Karpas-422 (cell line): ENCODE measurements at places on chromosomes 2 and 18. TPM values are rescaled to one million over a fixed set of nuclear protein-coding genes. Genes with fewer than 3 reads are reported as not detected.

DNA sequence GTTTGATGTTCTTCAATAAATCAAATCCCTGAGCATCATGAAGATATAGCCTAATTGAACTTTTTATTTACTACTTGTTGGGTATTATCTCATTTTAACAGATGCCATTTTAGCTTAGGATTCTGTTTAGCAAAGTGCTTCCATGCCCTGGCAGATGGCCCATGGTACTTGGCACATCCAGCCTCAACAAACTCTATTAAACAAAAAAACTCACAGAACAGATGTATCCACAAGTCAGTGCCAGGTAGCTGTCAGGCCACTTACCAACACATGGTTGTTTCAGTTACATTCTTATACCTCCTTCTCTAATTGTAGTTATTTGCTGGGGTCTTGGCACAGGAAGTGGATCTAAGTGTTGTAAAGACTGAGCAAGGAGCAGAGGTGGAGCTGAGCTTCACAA is 29.6 kb downstream of the GAD1 start:
- DNase-seq: no peak

DNA sequence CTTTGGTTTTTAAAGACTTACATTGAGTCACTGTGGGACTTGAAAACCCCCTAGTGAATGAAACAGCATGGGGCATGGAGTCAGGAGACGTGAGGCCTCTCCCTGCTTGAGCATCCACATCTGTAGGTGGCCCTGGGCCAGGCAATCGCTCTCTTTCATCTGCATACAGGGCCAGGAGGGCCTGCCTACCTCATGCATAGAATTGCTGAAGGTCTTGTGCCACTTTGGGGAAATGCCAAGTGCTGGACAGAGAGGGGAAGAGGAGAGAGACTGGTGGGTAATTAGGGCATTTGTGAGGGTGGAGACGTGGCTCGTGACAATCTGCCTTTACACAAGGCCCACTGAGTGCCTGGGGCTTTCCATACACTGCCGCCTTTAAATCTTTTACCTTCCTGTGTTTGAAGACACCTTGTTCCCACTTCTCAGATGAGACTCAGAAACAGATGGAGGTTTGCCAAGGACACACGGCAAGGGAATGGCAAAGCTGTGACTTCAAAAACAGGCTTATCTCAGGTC is 322.2 kb upstream of the HS6ST1 start:
- DNase-seq: no peak

DNA sequence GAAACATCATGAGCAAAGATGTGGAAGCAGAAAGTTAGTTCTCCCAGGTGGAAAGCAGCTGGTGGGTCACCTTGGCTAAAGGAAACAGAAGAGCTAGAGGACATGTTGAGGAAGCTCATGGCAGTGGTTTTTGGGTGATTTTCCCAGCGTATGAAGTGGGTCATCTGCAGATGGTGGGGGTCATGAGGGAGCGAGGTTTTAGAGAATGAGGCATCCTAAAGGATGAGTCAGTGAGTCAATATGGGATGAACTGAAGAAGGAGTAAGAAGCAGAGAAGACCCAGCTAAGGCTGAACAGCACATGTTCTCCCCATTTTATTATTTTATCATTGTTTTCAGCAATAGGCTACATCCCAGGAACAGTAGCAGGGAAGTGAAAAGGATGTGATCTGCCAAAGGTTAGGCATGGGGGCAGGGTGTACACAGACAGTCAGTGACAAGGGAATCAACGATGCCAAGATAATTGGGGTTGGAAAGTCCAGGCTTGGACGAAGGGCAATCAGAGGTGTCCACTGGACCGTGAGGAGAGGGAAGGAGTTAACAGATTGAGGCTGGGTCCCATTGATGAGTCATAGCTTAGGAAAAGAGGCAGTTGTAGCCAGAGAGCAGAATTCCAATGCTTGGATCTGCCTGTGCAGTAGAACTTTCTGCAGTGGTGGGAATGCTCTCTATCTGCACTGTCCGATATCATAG is 289.3 kb upstream of the RAB12 start:
- no peak for DNase-seq

GRCh38 chr18:72160510-72161445 is 383.4 kb downstream of the CBLN2 start:
- no peak for DNase-seq

DNA sequence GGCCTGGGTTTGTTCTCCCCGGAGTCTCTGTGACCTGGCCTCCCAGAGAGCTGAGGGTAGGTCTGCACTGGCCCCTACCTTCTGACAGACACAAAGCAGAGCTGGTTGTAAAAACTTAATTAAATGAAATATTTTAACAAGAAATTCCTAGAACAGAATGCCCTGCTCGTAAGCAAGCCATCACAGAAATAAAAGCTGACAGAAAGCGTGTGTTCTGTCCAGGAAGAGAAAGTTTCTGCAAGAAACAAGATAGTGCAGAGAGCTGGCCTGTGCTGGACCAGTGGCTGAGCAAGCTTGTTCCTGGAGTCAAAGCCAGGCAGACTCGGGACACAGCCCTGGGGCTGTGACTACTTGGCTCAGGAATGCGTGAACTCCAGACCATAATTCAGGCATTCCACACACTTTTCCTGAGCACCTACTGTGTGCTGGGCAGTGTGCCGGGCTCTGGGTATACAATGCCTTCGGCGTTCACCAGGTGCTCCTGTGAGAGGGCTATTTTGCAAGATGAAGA is 51.6 kb downstream of the APOB start:
- DNase-seq: no peak

GRCh38 chr2:215521031-215521430 is 85.2 kb upstream of the FN1 start:
- DNase-seq: no peak

DNA sequence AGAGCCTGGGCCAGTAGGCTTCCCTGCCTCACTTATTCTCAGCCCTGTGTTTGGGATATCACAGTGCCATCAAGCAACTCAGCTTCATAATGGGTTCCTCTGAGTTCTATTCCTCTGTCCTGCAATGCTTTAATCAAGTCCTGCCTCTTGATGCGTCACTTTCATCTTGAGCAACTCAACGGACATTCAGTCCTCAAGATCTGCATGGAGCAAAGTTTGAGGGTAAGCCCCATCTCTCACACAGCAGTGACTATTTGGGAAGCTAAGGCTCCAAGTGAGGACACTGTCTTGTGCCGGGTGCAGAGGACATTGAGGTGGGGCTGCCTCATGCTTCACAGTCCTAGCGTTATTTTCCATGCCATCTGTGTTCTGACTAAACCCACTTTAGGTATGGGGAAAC is 50.9 kb upstream of the PLB1 start:
- DNase-seq: no peak

GRCh38 chr2:68776124-68776523 is 41.5 kb downstream of the ARHGAP25 start:
- peak; percentile 72 for DNase-seq

- DNase-seq: no peak
Measured at GRCh38 chr18:76203552-76203951, 291.5 kb downstream of the ZNF516 start.

- no peak for DNase-seq
Measured at GRCh38 chr2:156132130-156132529, 200.4 kb downstream of the NR4A2 start.

DNA sequence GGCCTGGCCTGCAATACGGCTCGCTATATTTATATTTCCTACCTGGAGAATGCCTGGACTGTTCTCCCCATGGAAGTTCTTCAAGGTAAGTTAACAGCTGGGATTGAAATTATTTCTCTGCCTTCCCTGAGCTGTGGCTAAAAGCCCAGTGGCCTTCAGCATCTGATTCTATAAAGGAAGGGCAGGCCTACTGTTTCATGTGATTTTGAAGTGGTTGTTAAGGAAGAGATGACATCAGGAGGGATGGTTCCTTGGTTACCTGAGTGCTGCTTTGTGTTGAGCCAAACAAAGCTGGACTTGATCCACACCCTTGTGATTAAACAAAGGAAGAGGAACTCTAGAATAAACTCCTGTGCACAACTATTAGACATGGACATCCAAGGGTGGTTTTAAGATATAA is 61.6 kb downstream of the MFSD6 start:
- peak; percentile 63 for DNase-seq

DNA sequence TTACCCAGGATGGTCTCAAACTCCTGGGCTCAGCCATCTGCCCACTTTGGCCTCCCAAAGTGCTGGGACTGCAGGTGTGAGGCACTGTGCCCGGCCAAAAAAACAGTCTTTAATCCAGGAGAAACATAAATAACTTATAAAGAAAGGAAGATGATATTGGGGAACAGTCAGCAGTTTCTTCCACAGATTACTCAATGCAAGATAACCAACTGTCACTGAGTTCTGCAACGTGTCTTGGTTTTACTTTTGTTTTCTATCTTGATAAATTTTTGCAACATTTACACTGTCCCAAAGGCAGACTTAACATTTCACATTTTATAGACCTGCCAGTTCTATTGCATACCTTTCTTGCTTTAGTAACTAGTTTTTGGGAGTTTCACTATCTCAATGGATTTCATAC is 71.1 kb downstream of the ANKRD44 start:
- no peak for DNase-seq

GRCh38 chr2:239151201-239152131 is 249.4 kb downstream of the HDAC4 start:
- DNase-seq: no peak

DNA sequence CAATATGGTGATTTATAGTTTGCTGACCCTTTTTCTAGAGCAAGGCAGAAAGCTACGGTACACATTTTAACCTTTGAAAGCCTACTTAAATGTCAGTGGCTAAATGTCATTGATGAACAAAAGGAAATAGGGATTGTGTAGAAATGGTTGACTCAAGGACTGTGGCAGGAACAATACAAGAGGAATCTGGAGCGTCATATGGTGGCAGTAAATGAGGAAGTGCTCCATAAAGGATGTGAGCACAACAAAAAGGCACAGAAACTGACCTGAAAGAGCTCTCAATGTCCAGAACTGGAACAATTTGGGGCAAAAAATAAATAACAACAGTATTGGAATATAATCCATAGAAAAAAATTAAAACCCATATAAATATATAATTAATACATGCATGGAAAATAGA is 443.9 kb upstream of the VRK2 start:
- DNase-seq: no peak

DNA sequence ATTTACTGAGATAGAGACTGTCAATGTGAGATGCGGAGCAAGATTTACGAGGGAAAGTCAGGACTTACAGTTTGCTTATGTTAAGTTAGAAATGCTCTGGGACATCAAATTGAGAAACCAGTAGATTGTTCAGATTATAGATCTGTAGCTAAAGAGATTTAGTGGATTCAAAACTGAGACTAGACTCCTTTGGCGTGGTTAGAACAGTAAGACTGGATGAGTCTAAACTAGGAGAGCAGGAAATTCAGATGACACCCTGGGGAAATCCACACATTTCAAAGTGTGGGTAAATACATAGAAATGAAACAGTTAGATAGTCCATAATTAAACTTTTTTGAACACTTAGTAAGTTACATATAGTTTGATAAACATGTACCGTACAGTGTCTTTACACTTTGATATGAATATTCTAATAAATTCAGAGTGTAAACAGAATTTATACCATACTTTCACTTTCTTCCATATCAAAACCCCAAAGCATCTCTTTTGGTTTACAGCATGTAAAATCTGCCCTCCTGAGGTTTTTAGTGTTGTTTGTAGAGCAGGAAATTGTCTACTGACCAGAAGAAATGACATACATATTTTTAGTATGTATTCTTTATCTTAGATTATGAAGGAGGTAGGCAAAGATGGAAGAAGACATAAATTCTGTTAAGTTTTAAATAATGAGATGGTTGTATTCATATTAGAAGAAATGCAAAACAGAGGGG is 231.5 kb downstream of the NYAP2 start:
- DNase-seq: no peak

DNA sequence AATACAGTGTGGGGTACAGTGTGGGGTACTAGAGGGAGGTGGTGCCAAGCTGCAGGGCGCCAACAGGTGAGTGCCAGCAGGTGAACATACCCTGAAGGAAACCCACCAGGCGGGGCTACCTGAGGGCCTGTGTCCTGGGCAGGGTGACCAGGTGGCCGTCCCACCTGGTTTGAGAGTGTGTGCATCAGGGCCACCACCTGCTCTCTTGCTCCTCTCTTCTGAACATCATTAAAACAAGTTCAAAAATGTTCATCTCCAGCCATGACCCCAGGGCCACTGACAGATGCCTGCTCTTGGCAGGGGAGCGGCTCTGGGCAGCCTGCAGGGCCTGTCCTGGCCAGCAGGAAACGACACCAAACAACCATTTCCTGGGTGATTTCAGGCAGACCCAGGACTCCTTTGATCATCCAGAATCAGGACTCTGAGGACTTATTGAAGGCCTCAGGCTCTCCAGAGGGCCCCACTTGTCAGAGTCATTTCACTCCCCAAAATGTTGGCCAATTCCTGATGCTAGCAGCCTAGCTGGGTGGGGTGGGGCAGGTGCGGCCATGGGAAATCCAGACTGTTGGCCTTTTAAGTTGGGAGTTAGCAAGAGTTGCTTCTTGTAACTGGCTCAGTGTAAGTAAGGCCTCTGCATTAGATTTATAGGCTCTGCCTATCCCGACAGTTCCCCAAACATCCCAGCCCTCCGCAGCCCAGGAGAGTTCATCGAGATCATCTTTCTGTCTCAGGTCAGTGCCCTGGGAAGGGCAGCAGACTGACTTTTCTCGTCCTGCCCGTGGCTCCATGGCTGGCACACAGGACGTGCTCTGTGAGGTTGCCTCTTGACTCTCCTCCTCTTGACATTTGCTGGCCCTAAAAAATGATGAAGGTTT is 111.5 kb upstream of the ZNF236 start:
- no peak for DNase-seq

DNA sequence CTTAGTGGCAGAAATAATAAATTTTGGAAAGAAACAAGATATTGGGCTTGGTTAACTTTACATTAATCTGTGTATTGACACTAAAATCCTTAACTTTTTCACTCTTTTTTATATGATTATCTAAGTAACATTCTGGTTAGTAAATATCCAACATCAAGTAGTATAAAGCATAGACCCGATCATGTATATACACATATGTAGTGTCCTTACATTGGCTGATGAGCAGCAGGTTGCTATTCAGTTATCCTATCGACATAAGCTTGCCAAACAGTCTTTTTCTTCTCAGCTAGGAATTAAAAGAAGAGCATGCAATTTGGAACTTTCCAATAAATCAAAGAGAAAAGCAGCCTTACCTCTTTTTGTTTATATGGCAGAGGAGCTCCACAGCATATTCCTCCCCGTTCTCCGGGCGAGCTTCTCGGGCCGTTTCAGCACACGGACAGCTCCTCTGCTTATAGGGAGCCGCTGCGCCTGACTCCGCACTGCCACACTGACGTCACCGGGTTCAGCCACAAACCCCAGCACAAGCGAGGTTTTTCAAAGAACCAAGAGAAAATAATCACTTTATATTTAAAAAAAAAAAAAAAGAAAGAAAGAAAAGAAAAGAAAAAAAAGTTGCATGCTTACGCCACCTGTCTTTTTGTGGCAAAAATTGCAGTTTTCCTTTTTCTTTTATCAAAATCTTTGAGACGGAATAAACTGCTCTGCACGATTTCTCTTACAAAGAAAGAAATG is at the start of gene SCG2:
Gene SCG2 (minus strand): TSS at position 430 of the 735 bp plus-strand sequence. CDS start 3,079 bp downstream, outside the sequence.
- peak; percentile 45 for DNase-seq

Gene TFPI
- total RNA-seq: not detected in 2 replicates

Gene LRATD1
- not detected in 2 replicates for total RNA-seq

Gene TUBA4B
- total RNA-seq: not detected in 2 replicates

Gene GNAL
- not detected in 2 replicates for total RNA-seq

Gene CHRND
- not detected in 2 replicates for total RNA-seq

Gene LCT
- total RNA-seq: 0.14 and 0.19 TPM in 2 replicates

Gene CDKL4
- 14.3 TPM in 1 of 2 replicates, not detected in the other for total RNA-seq
